ENCODE measurements at places on chromosomes 1 and 21. TPM values are rescaled to one million over a fixed set of nuclear protein-coding genes. Genes with fewer than 3 reads are reported as not detected.

The CFHR4 gene
- total RNA-seq: not detected

The MCOLN3 gene
- not detected for total RNA-seq

The CD52 gene
- 2.8 TPM for total RNA-seq

The FAM163A gene
- total RNA-seq: not detected

The SLC9C2 gene
- total RNA-seq: 0.98 TPM

The TRNP1 gene
- total RNA-seq: 13.9 TPM

The NHLH1 gene
- total RNA-seq: 1,198 TPM

The KIRREL1 gene
- 8.1 TPM for total RNA-seq

The HTR6 gene
- not detected for total RNA-seq

The MSH4 gene
- total RNA-seq: 0.20 TPM

The TFAP2E gene
- total RNA-seq: 1.1 TPM

The OPTC gene
- total RNA-seq: not detected

The FAM72C gene
- 0.22 TPM for total RNA-seq
